ENCODE measurements at places on chromosomes 7 and 10. TPM values are rescaled to one million over a fixed set of nuclear protein-coding genes. Genes with fewer than 3 reads are reported as not detected.

DNA sequence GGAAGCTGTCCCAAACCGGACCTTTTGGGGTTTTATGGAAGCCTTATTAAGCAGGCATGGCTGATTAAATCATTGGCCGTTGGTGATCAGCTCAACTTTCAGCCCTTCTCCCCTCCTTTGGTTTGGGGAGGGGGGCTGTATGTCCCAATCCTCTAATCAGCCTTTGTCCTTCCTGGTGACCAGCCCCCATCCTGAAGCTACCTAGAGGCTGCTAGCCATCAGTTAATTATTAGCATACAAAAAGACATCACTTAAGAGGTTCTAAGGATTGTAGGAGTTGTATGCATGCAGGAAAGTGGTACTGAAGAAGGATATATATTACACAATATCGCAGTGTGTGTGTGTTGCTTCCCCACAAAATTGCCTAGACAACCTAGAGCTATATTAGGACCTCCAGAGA lies 553.3 kb upstream of the FZD8 start:
- DNase-seq = no peak
- H3K4me1 ChIP-seq = no peaks in the 10 kb centered on the region
- no peak overlapping the region for H3K27ac ChIP-seq
- H3K27me3 ChIP-seq = no peaks in the 10 kb centered on the region
- H3K4me3 ChIP-seq = no peak overlapping the region

GRCh38 chr10:70462349-70462984 lies 16.1 kb upstream of the PALD1 start:
- no peaks in the 10 kb centered on the region for H3K4me1 ChIP-seq
- no peaks in the 10 kb centered on the region for H3K36me3 ChIP-seq
- H3K4me3 ChIP-seq = no peak overlapping the region

GRCh38 chr10:53064614-53065013 lies 292.0 kb upstream of the MBL2 start:
- no peak overlapping the region for H3K4me3 ChIP-seq
- no peak for DNase-seq
- H3K27ac ChIP-seq = no peak overlapping the region
- H3K36me3 ChIP-seq = no peaks in the 10 kb centered on the region
- no peaks in the 10 kb centered on the region for H3K27me3 ChIP-seq

- H3K27ac ChIP-seq = no peak overlapping the region
- no peak overlapping the region for H3K4me3 ChIP-seq
- H3K27me3 ChIP-seq = no peaks in the 10 kb centered on the region
Observed at GRCh38 chr7:108480311-108480710, 24.1 kb upstream of the NRCAM start.

GRCh38 chr10:132400041-132400546 lies 3.1 kb downstream of the PWWP2B start:
- H3K27ac ChIP-seq = peak overlapping the region; percentile 49
- no peak for DNase-seq
- H3K27me3 ChIP-seq = no peaks in the 10 kb centered on the region
- H3K4me1 ChIP-seq = peaks cover 36% of the 10 kb centered on the region
- no peak overlapping the region for H3K4me3 ChIP-seq
- no peaks in the 10 kb centered on the region for H3K36me3 ChIP-seq

DNA sequence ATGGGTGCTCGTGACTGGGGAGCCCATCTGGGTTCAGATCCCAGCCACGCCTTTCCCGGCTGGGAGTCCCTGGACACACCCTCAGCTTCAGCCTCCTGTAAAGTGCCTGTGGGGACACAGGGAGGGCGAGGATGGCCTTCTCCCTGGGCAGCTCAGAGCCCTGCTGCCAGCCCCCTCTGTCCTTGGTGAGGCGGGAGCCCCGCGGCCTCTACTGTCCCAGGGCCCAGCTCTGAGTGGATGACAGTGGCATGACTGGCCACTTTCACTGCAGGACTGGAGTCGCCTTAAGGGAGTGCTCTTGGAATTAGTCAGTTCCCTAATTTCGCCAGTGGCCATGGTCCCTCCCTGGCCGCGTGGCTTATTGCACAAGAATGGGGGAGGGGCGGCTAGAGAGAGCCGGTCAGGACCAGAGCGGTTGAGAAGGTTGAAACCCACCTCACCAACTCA lies 4.6 kb downstream of the BRI3 start:
- H3K36me3 ChIP-seq = no peaks in the 10 kb centered on the region
- no peak for DNase-seq
- peak overlapping the region; percentile 99 for H3K27ac ChIP-seq
- H3K4me3 ChIP-seq = peak overlapping the region; percentile 99

DNA sequence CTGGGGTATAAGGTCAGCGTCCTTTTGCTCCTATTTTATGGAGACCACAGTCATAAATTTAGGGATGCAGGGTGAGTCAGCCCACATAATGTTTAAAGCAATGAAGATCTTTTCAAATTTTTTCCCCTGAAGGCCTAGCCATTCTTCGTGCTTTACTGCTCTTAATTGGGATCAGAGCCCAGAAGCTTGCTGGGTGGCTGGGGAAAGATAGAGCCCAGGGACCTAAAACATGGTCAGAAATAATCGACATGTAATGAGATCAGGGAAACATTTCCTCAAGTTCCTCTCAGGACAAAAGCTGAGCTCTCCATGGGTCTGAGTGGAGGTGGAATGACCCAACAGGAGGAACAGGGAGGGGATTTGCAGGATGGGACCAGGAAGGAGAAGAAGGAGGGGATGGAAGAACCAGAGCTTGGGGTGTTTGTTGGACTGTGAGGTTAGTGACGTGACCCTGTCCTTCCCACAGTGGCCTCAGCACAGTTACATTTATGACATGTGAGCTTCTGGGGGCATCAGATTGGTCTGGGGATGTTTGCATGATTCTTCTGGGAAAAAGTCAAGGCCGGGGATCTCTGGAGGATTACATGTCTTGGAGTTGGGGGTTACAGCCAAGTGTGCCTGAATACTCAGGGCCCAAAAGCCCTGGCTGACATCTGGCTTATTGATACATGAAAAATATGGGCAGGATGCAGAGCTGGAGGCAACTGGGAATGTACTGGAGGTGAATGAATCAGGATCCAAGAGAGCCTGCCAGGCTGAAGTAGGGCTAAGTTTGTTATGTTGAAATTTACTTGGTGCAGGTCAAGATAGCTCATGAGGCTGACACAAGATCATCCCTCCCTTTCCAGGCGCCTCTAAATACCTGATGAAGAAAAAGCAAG lies 477.9 kb downstream of the RPS24 start:
- H3K4me3 ChIP-seq = no peak overlapping the region
- H3K27me3 ChIP-seq = no peaks in the 10 kb centered on the region
- H3K36me3 ChIP-seq = no peaks in the 10 kb centered on the region
- no peak overlapping the region for H3K27ac ChIP-seq
- DNase-seq = no peak

GRCh38 chr10:128096486-128097199 lies 29.6 kb downstream of the MKI67 start:
- no peak for DNase-seq
- no peak overlapping the region for H3K4me3 ChIP-seq
- H3K36me3 ChIP-seq = no peaks in the 10 kb centered on the region
- H3K27me3 ChIP-seq = no peaks in the 10 kb centered on the region

GRCh38 chr10:122165484-122166276 lies 105.4 kb upstream of the BTBD16 start:
- H3K36me3 ChIP-seq = no peaks in the 10 kb centered on the region
- DNase-seq = no peak
- no peak overlapping the region for H3K27ac ChIP-seq
- no peaks in the 10 kb centered on the region for H3K27me3 ChIP-seq
- no peak overlapping the region for H3K4me3 ChIP-seq
- H3K4me1 ChIP-seq = peaks cover 8% of the 10 kb centered on the region

- H3K4me3 ChIP-seq = no peak overlapping the region
- H3K36me3 ChIP-seq = no peaks in the 10 kb centered on the region
- H3K27me3 ChIP-seq = no peaks in the 10 kb centered on the region
- no peak overlapping the region for H3K27ac ChIP-seq
- H3K4me1 ChIP-seq = no peaks in the 10 kb centered on the region
- no peak for DNase-seq
Observed at GRCh38 chr7:112372101-112372500, 78.2 kb upstream of the IFRD1 start.

GRCh38 chr7:155463114-155463811 lies 5.3 kb downstream of the EN2 start:
- H3K36me3 ChIP-seq = no peaks in the 10 kb centered on the region
- peaks cover 6% of the 10 kb centered on the region for H3K4me1 ChIP-seq
- H3K27me3 ChIP-seq = peaks cover 76% of the 10 kb centered on the region

GRCh38 chr10:90424730-90425129 lies 433.1 kb downstream of the HTR7 start:
- no peak for DNase-seq
- H3K4me3 ChIP-seq = no peak overlapping the region
- no peaks in the 10 kb centered on the region for H3K4me1 ChIP-seq
- H3K27me3 ChIP-seq = no peaks in the 10 kb centered on the region

DNA sequence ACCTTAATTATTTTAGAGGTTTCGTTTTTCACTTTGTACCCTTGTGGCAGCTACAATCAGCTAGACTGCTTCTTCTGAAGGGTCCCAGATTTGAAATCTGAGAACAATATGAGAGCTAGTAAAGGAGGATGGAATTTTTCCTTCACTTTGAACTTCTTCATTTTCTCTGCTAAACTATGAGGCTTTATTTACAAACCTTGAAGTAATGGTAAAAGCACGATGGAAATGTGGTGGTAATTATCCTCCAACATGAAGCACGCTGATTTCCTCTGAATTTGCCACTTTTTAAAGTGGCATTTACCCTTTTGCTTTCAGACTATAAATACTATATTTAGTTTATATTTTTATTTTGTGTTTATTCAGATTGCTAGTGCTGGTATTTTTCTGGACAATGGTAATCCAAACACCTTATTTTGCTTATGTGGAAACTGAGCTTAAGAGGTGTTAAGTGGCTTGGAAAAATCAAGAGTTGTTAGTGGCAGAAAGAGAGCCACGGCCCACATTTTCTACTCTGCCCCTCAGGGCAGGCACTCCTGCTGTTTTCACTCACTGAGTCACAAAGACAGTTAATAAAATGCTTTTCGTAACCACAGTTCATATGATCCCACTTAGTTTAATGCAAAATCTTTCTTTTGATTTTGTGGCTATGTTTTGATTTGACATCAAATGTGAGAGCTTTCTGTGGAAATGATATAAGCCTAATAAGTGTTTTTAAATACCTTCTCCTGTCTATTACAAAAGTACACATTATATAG lies 2.7 kb downstream of the SSMEM1 start:
- no peaks in the 10 kb centered on the region for H3K4me1 ChIP-seq
- H3K36me3 ChIP-seq = no peaks in the 10 kb centered on the region
- no peak for DNase-seq

DNA sequence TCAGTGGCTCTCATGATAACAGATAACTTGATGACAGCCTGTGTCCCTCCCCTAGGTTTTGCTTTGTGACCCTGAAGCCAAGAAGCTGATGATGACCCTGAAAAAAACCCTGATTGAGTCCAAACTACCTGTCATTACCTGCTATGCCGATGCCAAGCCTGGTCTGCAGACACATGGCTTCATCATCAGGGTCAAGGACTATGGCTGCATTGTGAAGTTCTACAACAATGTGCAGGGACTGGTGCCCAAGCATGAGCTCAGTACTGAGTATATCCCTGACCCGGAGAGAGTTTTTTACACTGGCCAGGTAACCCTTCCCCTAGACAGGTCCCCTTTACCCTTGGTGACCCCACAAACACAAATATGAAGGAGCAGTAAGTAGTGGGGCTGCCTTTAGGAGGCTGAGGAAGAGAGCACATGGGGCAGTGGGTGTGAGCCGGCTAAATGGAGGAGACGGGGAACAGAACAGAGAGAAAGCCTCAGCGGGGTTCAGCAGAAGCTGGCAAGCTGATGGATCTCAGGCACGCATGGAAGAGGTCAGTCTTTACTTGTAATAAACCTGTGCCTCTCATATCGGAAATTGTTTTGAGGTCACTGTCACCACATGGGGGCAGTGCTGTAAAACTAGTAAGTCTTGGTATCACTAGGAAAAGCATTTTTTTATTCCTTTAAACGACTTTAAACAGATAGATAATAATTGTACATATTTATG lies 20.2 kb downstream of the PDCD11 start:
- H3K36me3 ChIP-seq = peaks cover 30% of the 10 kb centered on the region
- no peaks in the 10 kb centered on the region for H3K4me1 ChIP-seq
- no peak overlapping the region for H3K27ac ChIP-seq
- DNase-seq = peak; percentile 62
- no peaks in the 10 kb centered on the region for H3K27me3 ChIP-seq

DNA sequence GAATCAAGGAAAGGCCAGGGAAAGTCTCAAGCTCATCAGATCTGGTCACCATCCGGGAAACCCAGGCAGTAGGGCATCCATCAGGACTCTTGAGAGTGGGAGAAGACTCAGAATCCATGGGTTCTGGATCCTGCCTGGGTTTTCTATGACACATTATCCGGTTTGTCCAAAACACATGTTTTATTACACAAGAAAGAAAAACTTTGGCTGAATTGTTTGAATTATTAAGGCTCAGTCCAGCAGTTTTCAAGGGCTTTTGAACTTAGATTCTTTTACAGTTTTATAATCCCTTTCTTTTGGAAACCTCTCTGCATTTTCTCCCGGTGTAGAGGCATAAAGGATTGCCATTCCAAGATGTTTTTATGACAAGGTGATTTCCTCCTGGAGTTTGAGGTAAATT lies 528.5 kb upstream of the MGMT start:
- no peak overlapping the region for H3K4me3 ChIP-seq
- no peaks in the 10 kb centered on the region for H3K36me3 ChIP-seq
- H3K27me3 ChIP-seq = no peaks in the 10 kb centered on the region
- H3K4me1 ChIP-seq = no peaks in the 10 kb centered on the region
- no peak overlapping the region for H3K27ac ChIP-seq

- H3K4me3 ChIP-seq = no peak overlapping the region
- H3K4me1 ChIP-seq = no peaks in the 10 kb centered on the region
- H3K36me3 ChIP-seq = no peaks in the 10 kb centered on the region
- no peaks in the 10 kb centered on the region for H3K27me3 ChIP-seq
- DNase-seq = no peak
Observed at GRCh38 chr10:128230401-128230800, 104.2 kb upstream of the MKI67 start.

DNA sequence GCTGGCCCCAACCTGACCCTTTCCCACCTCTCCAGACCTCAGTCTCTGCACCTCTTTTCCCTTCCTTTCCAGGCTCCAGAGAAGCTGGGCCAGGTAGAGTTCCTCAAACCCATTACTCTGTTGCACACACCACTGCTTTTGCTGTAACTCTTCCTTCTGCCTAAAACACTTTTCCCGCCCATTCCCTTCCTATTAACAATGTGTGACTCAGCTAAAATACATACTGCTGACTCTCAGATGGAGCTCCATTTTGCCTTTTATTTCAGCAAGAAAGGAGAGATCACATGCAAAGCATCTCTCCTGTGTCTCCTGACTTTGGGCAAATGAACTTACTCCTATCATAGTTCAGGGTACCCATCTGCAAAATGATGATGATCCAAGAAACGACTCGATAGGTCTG lies 201.0 kb downstream of the CALN1 start:
- DNase-seq = no peak
- no peaks in the 10 kb centered on the region for H3K4me1 ChIP-seq
- no peak overlapping the region for H3K27ac ChIP-seq
- H3K27me3 ChIP-seq = no peaks in the 10 kb centered on the region

Gene TMEM213
- total RNA-seq = not detected

Gene TYW1B
- 8.4 TPM for total RNA-seq

Gene OPALIN
- not detected for total RNA-seq

Gene SMO
- total RNA-seq = 32.9 TPM

Gene PARP12
- 46.4 TPM for total RNA-seq

Gene FANK1
- 2.6 TPM for total RNA-seq

Gene PRRT4
- total RNA-seq = 0.05 TPM

Gene CCAR1
- total RNA-seq = 38.1 TPM

Gene COL1A2
- 805 TPM for total RNA-seq

Gene LOXL4
- 26.8 TPM for total RNA-seq

Gene VWC2
- 0.11 TPM for total RNA-seq

Gene LIPN
- not detected for total RNA-seq

Gene CHRM2
- not detected for total RNA-seq

Gene ZNF22
- total RNA-seq = 24.2 TPM

Gene TMEM184A
- total RNA-seq = 59.2 TPM

Gene FAM13C
- 66.7 TPM for total RNA-seq

Data from prostate gland (tissue), 2 donors.